T-helper 2 cell (primary cell): ENCODE measurements at places on chromosomes 16 and 17.

DNA sequence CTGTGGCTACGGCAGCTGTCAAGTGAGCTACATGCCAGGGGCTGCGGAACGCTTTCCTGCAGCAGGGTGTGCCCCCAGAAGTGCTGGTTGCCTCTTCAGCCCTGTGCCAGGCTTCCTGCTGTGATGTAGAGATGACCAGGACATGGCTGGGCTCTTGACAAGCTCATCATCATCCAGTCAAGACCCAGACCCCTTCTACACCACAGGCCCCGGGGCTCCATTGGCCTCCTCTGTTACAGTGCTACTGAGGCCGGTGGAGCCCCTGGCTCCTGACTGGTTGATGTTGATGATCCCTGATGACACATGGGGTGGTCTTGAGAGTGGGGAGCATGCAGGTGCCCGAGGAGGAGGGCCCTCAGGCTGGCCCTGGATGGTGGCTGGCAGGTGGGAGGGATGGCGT is 50.1 kb downstream of the B9D1 start:
- DNase-seq = no peak

- DNase-seq = no peak
Observed at GRCh38 chr17:78438271-78438691, 59.8 kb downstream of the PGS1 start.

- no peak for DNase-seq
Observed at GRCh38 chr16:81442220-81442915, 2.2 kb upstream of the CMIP start.

GRCh38 chr17:39751637-39752036 is 13.9 kb downstream of the GRB7 start:
- DNase-seq = no peak

DNA sequence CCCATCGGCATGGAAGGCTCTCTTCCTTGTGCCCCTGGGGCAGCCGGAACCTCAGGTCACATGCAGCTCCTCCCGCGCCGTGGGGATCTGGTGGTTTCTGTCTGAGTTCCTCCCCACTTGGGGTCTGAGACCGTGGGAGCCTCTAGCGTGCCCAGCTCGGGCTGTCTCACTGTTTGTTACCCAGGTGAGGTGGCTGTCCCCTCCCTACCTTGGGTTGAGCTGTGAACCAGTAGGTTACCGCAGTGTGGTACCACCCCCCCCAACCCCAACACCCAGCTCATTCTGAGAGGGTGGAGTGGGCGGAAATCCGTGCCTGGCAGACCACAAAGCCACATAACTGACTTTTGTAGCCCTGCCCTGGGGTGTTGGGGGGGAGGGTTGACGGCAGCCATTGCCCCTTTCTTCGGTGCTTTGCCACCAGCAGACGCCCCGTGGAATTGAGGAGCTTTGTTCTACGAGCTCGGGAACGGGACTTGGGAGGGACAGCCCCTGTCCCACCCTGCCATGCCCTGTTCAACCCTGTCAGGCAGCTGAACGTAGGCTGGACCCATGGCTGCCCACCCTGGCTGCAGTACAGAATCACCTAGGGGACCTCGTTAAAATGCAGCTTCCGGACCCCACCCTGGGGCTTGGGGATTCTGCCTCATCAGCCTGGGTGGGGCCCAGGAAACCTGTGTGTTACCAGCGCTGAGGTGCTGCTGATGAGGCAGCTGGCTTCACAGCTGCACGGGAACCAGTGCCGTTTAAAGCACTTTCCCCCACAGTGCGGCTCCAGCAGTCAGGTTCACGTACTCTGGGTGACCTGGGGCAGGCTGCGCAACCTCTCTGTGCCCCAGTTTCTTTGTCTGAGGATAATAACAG is 18.5 kb downstream of the RAP1GAP2 start:
- DNase-seq = peak; percentile 92

DNA sequence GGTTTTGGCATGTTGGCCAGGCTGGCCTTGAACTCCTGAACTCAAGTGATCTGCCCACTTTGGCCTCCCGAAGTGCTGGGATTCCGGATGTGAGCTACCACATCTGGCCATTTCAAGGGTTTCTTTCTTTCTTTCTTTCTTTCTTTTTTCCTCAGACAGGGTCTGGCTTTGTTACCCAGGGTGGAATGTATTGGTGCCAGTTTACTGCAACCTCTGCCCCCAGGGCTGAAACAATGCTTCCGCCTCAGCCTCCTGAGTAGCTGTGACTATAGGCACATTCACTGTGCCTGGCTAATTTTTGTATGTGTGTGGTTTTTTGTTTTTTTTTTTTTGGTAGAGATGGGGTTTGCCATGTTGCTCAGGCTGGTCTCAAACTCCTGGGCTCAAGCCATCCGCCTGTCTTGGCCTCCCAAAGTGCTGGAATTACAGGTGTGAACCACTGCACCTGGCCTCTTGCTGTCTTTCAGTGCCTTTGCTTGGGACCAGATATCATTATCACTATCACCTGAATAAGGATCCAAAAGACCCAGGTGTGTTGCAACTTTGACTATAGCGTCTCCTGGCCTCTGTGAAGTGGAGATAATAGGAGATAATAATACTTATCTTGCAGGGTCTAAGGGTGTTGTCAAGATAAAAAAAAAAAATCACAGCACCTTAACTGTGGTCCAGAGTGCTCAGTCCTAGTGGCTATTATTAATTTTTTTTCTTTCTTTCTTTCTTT is 3.2 kb downstream of the FCSK start:
- DNase-seq = no peak

DNA sequence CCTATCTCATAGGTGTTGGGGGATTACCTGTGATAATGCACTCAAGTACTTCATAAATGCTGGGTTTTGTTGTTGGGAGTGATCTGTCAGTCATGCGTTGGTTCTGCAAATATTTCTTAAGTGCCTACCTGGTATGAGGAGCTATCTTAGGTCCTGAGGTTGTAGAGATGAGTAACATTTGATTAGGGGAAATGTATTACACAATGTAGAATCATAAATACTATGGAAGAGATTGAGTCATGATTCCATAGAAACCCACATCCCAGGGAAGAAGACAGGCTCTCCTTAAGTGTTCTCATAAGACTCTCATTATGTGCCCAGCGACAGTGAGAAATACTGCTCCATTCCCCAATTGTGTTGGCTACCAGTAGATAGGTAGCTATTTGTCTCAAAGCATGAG is 240.1 kb downstream of the FTO start:
- DNase-seq = no peak

- DNase-seq = no peak
Observed at GRCh38 chr16:84398701-84399100, 30.4 kb downstream of the ATP2C2 start.

- DNase-seq = no peak
Observed at GRCh38 chr17:35801583-35802224, 6.3 kb upstream of the MMP28 start.

GRCh38 chr17:82900741-82901140 is 60.9 kb upstream of the ZNF750 start:
- no peak for DNase-seq

DNA sequence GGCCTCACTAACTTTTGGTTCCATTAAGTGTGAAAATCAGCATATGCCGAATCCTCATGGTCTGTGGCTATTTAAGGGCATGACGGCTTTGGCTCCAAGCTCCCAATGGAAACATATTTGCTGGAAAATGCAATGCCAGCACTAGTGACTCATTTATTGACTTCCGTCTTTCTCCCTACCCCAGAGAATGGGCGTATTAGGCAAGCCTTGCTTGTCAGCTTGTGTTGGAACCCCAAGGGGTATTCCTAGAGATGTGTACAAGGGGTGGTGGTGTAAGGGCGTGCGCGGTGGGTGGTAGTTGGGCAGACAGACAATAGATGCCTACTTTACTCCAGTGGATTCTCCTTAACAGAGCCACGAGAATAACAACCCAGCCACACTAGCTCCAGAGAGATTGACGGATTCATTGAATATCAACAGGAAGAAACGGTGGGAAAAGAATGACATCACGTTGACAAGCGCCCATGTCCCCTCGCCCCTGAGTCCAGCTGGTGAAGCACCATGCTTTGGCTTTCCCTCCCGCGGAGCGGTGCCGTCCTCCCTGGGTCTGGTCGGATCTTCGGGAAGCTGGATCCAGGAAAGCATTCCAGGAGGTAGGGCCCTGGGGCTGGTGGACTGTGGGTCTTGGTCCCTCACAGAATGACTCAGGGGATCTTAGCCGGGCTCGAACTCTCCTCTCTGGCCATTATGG is 10.3 kb downstream of the CD300LB start:
- DNase-seq = no peak

- peak; percentile 58 for DNase-seq
Observed at GRCh38 chr16:89917773-89918452, 749 bp upstream of the MC1R start.

- DNase-seq = no peak
Observed at GRCh38 chr16:12551530-12551929, 252.2 kb downstream of the CPPED1 start.

- DNase-seq = no peak
Observed at GRCh38 chr17:57466017-57466471, 209.7 kb downstream of the MSI2 start.

- no peak for DNase-seq
Observed at GRCh38 chr16:86252596-86252995, 257.7 kb upstream of the FOXF1 start.

- DNase-seq = peak; percentile 61
Observed at GRCh38 chr16:83458612-83459011, 349.2 kb upstream of the HSBP1 start.

DNA sequence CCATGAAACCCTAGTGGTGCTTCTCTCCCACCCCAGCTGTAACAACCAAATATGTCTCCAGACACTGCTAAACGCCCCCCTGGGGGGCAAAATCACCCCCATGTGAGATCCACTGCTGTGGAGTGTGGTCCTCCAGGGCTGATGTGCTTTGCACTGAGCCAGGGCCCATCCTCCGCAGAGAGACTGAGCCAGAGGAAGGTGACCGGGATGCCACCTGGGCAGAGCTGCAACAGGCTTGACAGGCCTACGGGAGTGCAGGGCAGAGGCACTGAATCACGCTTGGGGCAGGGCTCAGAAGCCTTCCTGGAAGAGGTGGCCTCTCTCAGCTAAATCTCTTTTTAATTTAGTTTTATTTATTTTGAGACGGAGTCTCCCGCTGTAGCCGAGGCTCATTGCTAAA is 4.4 kb downstream of the GJD3 start:
- DNase-seq = no peak

DNA sequence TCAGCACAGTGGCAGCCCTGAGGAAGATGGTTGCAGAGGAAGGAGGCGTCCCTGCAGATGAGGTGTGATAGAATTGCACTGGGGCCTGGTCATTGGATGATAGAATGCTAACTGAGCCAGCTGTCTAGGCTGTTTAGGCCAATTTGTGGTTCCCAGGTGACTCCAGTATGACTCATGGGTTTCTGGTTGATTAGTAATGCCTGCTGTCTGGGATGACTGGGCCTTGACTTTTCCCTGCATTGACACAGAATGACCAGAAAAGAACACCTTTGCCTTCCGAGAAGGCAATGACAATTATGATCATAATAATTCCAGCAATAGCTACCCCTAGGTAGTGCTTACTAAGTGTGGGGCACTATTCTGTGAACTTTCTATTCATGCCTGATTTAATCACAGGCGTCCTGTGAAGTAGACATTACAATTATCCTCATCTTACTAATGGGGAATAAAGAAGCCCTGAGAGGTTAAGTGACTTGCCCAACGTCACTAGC is 31.5 kb downstream of the USP43 start:
- DNase-seq = no peak

DNA sequence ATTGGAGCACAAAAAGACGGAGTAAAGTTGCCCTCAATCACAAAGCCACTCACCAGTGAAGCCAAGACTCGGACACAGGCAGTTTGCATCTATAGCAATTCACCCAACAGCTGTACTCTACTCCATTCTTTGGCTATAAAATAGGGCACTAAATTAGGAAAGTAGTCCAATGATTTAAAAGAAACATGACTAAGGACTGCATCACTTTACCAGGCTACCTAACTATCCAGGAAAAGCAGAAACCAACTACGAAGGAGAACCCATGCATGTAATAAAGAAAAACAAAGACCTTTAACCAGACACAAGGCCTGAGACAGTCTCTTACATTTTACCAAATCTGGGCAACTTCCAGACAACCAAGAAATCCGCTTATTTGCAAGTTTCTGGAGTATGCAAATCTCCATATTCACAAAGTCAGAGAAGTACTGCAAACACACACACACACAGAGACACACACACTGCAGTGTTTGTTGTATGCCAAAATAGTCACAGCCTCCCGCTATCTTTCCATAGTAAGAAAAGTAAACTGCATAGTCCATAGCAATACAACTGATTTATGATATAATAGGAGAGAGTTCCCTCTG is 59.8 kb downstream of the CDH11 start:
- no peak for DNase-seq

DNA sequence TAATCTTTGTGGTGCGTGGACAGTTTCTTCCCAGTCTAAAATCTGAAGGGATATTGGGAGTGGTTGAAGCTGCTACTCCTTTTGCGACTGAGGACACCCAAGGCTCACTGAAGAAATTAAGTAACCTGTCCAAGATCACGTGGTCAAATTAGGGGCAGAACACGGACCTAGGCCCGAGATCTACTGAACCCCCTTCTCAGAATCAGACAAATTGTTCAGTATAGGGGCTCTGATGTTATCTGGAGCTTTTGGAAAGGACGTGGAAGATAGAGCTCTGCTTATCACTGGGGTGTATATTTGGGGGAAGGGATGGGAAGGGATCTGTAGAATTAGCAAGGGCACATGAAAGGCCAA is 857 bp downstream of the TANGO6 start:
- DNase-seq = no peak

- no peak for DNase-seq
Observed at GRCh38 chr16:23843143-23843542, 7.4 kb downstream of the PRKCB start.

- no peak for DNase-seq
Observed at GRCh38 chr16:49755313-49755620, 100.6 kb downstream of the ZNF423 start.

DNA sequence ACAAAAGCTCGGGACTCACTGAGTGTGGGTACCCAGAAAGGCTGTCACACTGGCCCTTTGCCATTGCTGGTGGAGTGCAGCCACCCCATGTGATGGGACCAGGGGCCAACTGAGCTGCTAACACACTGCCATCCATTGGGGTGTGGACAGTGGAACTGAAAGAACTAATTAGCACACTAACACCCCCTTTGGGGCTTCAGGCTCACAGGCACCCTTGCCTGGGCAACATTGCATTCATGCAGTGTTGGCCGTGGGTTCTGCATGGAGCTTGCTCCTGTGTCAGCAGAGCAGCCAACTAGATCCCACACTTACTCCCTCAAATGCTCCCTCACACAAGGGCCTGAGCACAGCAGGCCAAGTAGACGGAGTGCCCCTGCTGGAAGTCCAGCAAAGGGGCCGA is 476.0 kb upstream of the ASIC2 start:
- no peak for DNase-seq

- no peak for DNase-seq
Observed at GRCh38 chr17:33493566-33493965, 200.5 kb upstream of the ASIC2 start.
